ENCODE measurements at places on chromosomes 1 and 21. TPM values are rescaled to one million over a fixed set of nuclear protein-coding genes. Genes with fewer than 3 reads are reported as not detected.

DNA sequence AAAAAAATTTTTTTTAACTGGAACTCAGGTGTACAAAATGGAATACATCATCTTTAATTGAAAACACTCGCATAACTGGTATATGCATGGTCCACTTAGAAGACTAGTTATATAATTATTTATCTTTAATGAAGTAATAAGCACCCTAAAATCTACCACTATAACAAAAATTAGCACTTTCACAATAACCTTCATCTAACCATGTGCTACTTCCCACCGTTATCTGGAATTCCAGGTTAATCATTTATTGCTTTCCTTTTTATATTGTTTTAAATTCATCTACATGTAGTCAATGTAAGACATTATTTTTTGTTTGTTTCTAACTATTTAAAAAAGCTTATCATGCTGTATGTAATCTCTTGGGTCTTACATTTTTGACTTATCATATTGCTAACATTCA is 39.0 kb downstream of the GDAP2 start:
- peaks cover 8% of the 10 kb centered on the region for H3K36me3 ChIP-seq
- no peaks in the 10 kb centered on the region for H3K4me1 ChIP-seq
- H3K4me3 ChIP-seq = no peak overlapping the region
- DNase-seq = no peak
- H3K27ac ChIP-seq = no peak overlapping the region
- H3K27me3 ChIP-seq = no peaks in the 10 kb centered on the region

- H3K27ac ChIP-seq = peak overlapping the region; percentile 37
- no peak overlapping the region for H3K4me3 ChIP-seq
- peaks cover 5% of the 10 kb centered on the region for H3K4me1 ChIP-seq
- no peaks in the 10 kb centered on the region for H3K36me3 ChIP-seq
Observed at GRCh38 chr1:186899577-186899976, 70.8 kb downstream of the PLA2G4A start.

- no peak for DNase-seq
- H3K27me3 ChIP-seq = no peaks in the 10 kb centered on the region
- peaks cover 66% of the 10 kb centered on the region for H3K4me1 ChIP-seq
- H3K27ac ChIP-seq = no peak overlapping the region
- no peaks in the 10 kb centered on the region for H3K36me3 ChIP-seq
Observed at GRCh38 chr1:178273707-178274410, 180.0 kb downstream of the RASAL2 start.

GRCh38 chr1:92504291-92505014 is 17.7 kb upstream of the GFI1 start:
- no peak overlapping the region for H3K27ac ChIP-seq
- H3K27me3 ChIP-seq = no peaks in the 10 kb centered on the region
- no peak overlapping the region for H3K4me3 ChIP-seq
- no peaks in the 10 kb centered on the region for H3K36me3 ChIP-seq

- H3K4me1 ChIP-seq = no peaks in the 10 kb centered on the region
- no peak overlapping the region for H3K27ac ChIP-seq
- H3K4me3 ChIP-seq = no peak overlapping the region
- no peaks in the 10 kb centered on the region for H3K36me3 ChIP-seq
- no peak for DNase-seq
- H3K27me3 ChIP-seq = no peaks in the 10 kb centered on the region
Observed at GRCh38 chr1:200198236-200198635, 170.7 kb downstream of the NR5A2 start.

DNA sequence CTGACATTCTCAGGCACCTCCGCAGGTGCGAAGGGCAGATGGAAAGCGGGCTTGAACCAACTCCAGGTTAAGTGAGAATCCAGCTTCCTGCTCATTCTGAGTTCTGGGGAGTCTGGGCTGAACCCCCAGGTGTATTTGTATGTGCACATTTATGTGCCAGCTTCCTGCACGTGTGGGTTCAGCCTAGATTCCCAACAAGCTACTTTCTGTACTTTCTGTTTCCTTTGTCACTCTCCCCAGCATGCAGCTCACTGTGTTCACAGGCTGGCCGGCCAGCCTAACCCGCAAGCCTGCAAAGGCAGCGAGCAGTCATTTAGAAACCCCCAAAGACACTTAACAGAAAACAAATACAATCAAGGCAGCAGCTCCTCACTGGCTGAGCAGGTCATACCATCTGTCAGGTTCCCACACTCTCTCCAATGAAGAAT is 1.3 kb upstream of the IL19 start:
- peaks cover 22% of the 10 kb centered on the region for H3K27me3 ChIP-seq
- peak overlapping the region; percentile 35 for H3K4me3 ChIP-seq
- no peak overlapping the region for H3K27ac ChIP-seq
- no peaks in the 10 kb centered on the region for H3K4me1 ChIP-seq
- H3K36me3 ChIP-seq = no peaks in the 10 kb centered on the region
- no peak for DNase-seq

- H3K36me3 ChIP-seq = peaks cover 39% of the 10 kb centered on the region
- H3K27me3 ChIP-seq = no peaks in the 10 kb centered on the region
- H3K27ac ChIP-seq = peak overlapping the region; percentile 60
- peaks cover 33% of the 10 kb centered on the region for H3K4me1 ChIP-seq
- H3K4me3 ChIP-seq = no peak overlapping the region
Observed at GRCh38 chr1:68142461-68142860, 89.9 kb downstream of the WLS start.

DNA sequence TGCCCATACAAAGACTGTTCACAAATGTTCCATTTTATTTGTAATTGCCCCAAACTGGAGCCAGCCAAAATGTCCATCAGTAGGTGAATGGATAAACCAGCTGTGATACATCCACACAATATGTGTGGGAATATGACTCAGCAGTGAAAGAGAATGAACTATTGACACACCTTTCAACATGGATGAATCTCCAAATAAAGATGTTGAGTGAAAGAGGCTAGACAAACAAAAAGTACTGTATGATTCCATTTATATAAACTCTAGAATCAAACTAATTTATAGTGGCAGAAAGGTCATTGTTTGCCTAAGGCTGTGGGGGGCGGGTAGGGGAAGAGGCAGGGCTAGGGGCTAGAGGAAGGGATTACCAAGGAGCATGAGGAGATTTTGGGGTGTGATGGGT is 4.5 kb downstream of the DHCR24 start:
- no peaks in the 10 kb centered on the region for H3K36me3 ChIP-seq
- DNase-seq = no peak
- H3K27me3 ChIP-seq = no peaks in the 10 kb centered on the region
- H3K4me3 ChIP-seq = no peak overlapping the region
- no peak overlapping the region for H3K27ac ChIP-seq

GRCh38 chr1:116311756-116312680 is 61.0 kb upstream of the ATP1A1 start:
- DNase-seq = no peak
- H3K4me1 ChIP-seq = peaks cover 8% of the 10 kb centered on the region
- no peak overlapping the region for H3K4me3 ChIP-seq

GRCh38 chr1:117826540-117827078 is 102.8 kb downstream of the GDAP2 start:
- H3K4me1 ChIP-seq = peaks cover 53% of the 10 kb centered on the region
- peak overlapping the region; percentile 57 for H3K27ac ChIP-seq
- no peaks in the 10 kb centered on the region for H3K27me3 ChIP-seq
- peak; percentile 63 for DNase-seq
- H3K4me3 ChIP-seq = no peak overlapping the region

DNA sequence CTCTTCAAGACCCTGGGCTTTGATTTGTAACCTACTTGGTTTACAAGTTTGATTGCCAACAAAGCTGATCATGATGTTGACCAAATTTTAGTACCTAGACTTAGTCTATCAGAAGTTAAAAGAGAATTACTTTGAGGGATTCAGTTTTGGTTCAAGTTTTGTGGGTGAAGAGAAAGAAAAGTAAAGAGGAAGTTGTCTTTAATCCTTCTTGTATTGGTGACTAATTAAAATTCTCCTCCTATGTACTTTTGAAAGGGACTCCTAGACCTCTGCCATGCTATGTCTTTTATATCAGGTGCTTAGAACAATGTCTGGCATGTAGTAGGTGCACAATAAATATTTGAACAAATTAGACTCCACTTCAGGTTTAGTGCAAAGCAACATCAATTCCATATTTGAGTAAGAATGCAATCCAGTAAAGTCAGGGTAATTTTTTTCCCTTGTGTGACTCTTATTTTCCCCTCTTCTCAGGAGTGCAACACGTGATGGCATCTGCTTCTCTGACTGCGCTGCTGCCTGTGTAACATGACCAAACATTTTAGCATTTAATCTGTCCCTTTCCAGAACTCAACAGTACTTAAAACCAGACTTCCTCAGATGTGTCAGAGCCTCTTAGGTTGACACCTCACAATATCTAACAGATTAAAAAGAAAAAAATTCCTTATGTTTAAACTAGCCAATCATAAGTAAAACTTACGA is 41.1 kb upstream of the KCNQ4 start:
- no peak for DNase-seq
- H3K4me1 ChIP-seq = peaks cover 88% of the 10 kb centered on the region
- peak overlapping the region; percentile 39 for H3K27ac ChIP-seq
- no peak overlapping the region for H3K4me3 ChIP-seq

DNA sequence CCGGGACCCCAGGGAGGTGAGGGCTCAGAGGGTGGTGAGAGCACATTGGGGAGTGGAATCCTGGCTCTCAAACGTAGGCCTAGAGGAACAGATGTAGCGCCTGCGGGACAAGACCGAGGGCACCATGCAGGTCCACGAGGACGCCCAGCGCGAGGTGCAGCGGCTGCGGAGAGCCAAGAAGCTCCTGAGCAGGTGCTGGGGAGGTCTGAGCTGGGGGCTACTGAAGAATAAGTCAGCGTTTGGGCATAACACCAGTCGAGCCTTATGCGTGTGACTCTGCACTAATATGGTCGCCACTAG is 2.6 kb upstream of the NBPF3 start:
- peaks cover 27% of the 10 kb centered on the region for H3K4me1 ChIP-seq
- no peak overlapping the region for H3K27ac ChIP-seq

DNA sequence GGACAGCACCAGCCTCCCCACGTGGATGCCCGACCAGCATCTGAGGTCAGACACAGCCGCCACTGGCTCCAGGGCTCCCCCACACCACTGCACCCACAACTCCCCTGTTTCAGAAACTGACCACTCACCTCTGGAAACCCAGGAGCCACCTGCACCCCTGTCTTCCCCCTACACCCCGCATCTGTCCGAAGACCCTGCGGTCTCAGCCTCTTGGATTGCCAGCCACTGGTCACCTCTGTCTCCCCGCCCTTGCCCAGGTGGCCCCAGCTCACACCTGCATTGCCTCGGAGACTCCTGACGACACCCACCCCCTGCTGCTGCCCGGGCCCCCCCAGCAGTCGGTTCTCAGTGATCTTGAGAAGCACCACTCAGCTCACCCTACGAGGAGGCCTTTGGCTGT is 21.3 kb upstream of the NPHP4 start:
- H3K4me1 ChIP-seq = peaks cover 38% of the 10 kb centered on the region
- H3K36me3 ChIP-seq = no peaks in the 10 kb centered on the region
- DNase-seq = no peak
- H3K27me3 ChIP-seq = no peaks in the 10 kb centered on the region

DNA sequence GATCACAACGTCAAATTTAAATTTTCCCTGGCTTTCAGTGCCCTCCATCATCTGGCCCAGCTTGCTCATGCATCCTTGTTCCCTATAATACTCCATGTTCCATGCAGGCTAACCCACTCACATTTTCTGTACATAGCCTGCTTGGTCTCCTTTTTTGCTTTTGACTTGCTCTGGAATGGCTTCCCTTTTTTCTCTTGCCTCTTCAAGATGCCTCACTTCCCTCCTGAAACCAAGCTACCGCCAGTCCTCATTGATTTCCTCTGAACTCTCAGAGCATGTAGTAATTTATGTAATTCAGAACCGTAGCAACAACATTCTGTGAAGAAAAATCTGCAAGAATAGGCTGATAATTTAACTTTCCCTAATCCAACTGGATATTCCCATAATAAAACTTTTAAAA is 10.3 kb downstream of the CAP1 start:
- H3K4me3 ChIP-seq = no peak overlapping the region
- H3K27ac ChIP-seq = no peak overlapping the region
- H3K36me3 ChIP-seq = no peaks in the 10 kb centered on the region

- DNase-seq = no peak
- no peaks in the 10 kb centered on the region for H3K27me3 ChIP-seq
- H3K27ac ChIP-seq = no peak overlapping the region
- H3K4me3 ChIP-seq = no peak overlapping the region
- no peaks in the 10 kb centered on the region for H3K4me1 ChIP-seq
Observed at GRCh38 chr1:45444609-45445131, 46.3 kb downstream of the TESK2 start.

GRCh38 chr1:81463936-81464837 is 336.5 kb upstream of the ADGRL2 start:
- no peak overlapping the region for H3K27ac ChIP-seq
- no peaks in the 10 kb centered on the region for H3K36me3 ChIP-seq
- H3K4me3 ChIP-seq = peak overlapping the region; percentile 35
- H3K27me3 ChIP-seq = no peaks in the 10 kb centered on the region
- H3K4me1 ChIP-seq = peaks cover 15% of the 10 kb centered on the region
- no peak for DNase-seq

DNA sequence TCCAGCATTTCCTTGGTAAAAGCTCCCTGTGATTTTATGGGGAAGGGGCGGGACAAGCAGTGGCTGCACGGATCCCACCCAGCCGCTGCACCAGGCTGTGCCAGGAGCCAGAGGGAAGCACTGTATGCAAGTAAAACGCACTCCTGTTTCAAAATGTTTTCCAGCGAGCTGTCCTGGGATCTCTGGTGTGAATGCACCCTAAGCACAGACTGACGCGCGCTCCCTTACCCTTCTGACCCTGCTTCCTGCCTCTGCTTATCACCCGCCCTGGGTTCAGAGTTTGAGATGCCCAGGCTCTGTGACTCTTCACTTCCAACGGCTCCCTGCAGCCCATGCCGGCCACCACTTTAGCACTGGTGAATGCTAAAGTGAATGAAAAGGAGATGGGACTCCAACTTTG is 131.2 kb downstream of the RHOU start:
- H3K27me3 ChIP-seq = peaks cover 36% of the 10 kb centered on the region
- H3K36me3 ChIP-seq = no peaks in the 10 kb centered on the region
- H3K4me3 ChIP-seq = no peak overlapping the region
- DNase-seq = no peak
- H3K27ac ChIP-seq = no peak overlapping the region

- no peak for DNase-seq
- no peak overlapping the region for H3K4me3 ChIP-seq
- H3K27ac ChIP-seq = no peak overlapping the region
Observed at GRCh38 chr1:147853391-147853790, 49.2 kb upstream of the GJA8 start.

GRCh38 chr1:248751142-248751541 is 4.4 kb downstream of the LYPD8 start:
- no peak for DNase-seq
- H3K27me3 ChIP-seq = no peaks in the 10 kb centered on the region
- no peaks in the 10 kb centered on the region for H3K4me1 ChIP-seq
- no peak overlapping the region for H3K27ac ChIP-seq

Gene KTI12
- total RNA-seq = 3.2 TPM

Gene UBL4B
- not detected for total RNA-seq

Gene FCRL6
- 0.33 TPM for total RNA-seq

Gene OR2AK2
- total RNA-seq = not detected

Gene ADCY10
- total RNA-seq = 0.22 TPM

Gene CTSS
- total RNA-seq = 27.5 TPM

Gene RNF186
- total RNA-seq = not detected

Gene OXCT2
- 0.88 TPM for total RNA-seq

Gene CHD5
- 0.19 TPM for total RNA-seq
